ENCODE measurements at places on chromosomes 12 and 14.

GRCh38 chr14:106842687-106843086 lies 1316.3 kb downstream of the TMEM121 start:
- no peak for DNase-seq

- DNase-seq = peak; percentile 77
These were observed 37.6 kb upstream of the SMOC1 start for GRCh38 chr14:69841656-69842055.

DNA sequence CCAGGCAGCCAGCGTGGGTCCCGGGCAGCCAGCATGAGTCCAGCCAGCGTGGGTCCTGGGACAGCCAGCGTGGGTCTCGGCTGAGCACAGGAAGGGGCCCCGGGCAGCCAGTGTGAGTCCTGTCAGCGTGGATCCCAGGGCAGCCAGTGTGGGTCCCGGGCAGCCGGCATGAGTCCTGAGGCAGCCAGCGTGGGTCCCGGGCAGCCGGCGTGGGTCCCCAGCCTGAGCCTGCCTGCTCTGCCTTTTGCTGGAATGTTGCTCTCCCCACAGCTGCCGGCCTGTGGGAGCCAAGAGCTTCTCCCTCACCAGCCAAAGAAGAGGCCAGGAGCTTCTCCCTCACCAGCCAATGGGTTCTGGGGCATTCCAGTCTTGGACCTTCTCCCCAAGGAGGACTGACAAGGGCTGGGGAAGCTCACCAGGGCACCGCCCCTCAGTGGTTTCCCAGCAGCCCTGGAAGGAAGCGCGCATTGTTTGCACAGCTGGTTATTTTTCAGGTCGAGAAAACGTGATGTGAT lies 15.0 kb upstream of the RFLNA start:
- DNase-seq = no peak

- no peak for DNase-seq
These were observed 5.8 kb upstream of the HCAR3 start for GRCh38 chr12:122722387-122722786.

DNA sequence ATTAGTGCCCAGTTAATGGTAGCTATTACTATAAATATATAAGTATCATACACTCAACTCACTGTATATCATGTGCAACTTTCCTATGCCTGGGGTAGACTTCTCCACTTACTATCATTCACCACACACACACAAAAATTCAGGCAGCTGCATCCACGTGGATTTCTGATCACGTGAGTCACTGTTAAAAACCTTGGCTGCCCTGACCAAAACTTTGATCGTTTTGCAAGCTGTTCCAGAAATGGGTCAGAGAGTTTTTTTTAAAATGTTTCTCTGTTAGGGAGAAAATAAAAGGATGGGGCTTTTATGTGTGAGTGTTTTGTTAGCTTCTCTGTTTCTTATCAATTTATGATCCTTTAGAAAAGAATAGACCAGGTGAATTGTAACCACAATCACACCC lies 198.2 kb upstream of the CNOT2 start:
- DNase-seq = no peak

Data from NCI-H524 treated with DMSO at 0.1 percent for 48 hours (cell line).